ENCODE measurements at places on chromosomes 6 and 20.
A peak's percentile ranks its signal among the peaks of the same experiment; 100 is the strongest.

DNA sequence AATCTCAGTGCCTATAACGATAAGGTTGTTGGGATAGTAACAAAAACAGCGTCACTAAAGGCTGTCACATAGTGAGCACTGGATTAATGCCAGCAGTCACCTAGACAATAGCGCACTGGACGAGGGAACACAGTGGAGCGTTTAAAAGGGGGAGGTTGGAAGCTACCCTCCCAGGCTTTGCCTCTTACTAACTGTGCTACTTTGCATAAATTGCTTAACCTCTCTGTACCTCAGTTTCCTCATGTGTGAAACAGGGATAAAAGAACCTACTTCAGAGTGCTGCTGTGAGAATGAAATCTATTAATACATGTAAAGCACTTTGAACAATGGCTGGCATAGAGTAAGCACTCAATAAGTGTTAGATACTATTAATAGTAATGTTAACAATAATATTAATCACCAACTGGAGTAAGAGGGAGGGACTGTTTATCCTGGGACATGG lies 10.5 kb downstream of the BCL2L1 start:
- no peak for DNase-seq

DNA sequence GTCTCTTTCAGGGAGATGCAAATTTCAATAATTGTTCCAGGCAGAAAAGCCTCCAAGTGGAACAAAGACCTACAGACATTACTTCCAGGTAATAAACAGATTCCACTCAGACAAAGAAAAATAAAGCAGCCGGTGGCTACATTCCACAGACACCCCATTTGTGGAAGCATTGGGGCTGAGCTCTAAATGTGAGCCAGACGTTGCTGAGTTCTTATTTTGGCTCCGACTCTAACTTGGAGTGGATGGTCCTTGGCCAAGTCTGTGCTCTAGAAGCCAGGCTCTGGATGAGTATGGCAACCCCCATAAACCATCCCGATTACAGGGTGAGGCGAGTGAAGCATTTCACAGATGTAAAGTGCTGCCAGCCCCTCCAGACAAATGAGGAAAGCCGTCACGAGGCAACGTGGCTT lies 6.6 kb downstream of the TRAM2 start:
- no peak for DNase-seq

DNA sequence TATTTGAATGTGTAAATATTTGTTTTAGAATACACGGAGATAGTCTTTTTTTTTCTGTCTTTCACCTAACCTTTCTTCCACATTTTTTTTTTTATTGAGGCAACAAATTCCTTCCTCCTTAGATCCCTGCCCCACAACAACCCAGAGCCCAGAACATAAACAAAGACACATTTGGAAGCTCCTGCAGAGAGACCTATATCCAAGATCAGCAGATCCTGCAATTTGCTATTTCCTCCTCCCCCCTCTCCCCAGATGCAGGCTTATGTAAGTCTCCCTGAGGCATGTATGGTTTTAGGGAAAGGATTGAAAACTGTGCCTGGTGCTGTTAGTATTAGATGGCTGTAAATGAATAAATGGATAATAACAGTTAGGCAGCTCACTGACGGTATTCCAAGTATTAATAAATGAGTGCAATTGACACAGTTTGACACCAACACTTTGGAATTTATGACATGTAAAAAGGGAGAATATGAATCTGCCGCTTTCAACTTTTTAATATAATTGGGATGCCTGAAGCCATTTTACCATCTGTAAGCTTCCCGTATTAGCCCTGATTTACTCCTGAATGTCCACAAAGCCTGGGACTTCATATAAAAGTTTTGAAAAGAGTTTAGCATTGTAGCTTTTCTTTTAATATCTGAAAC lies 608.3 kb upstream of the CITED2 start:
- peak; percentile 76 for DNase-seq

DNA sequence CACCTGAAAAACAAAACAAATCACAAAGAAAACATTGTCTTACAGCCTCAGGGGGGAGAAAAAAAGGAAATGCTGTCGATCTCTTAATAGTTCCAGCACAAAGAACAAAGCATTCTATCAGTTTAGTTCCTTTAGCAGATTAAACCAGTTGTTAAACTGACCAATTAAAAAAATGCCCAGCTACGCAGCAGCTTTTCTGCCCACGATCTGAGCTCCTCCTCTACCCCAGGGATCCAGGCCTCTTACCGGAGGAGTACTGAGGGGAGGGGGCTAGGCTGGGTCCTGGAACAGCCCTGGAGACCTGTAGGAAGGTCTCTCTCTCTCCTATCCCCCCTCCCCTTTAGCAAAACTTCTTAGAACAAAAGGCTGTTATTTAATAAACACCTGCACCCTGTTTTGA lies 13.4 kb downstream of the PTK7 start:
- DNase-seq: no peak

DNA sequence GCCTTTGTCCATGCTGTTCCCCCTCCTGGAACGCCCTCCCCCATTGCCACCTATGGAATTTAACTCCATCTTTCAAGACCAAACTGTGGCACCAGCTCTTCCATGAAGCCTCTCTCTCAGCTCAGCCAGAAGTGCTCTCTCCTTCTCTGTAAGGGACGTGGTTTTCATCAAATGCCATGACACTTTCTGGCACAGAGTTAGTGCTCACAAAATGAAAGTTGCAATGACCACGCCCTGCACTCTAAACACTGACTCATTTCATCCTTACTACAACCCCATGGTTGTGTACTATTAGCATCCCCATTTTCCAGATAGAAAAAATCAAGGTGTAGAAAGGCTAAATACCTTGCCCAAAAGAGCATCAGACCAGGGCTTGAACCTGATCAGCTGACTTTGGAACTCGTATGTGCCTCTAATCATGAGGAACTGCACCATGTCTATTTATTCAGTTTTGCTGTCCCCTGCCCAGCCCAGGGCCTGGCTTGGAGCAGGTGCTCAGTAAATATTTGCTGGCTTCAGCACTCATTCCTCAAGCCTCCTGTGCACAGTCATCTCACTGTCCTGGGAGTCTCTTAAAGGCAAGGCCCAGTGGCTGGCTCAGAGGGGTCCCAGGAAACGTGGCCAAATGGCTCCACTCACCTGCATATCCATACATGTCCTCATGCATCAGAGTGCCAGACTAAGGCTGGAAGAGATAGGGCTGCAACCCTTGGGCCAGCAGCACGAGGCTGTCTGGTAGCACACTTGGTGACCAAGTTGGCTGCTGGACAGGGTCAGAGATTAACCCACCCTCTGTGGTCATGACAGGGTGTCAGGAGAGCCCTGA lies 77.9 kb downstream of the MRPL14 start:
- DNase-seq: no peak

DNA sequence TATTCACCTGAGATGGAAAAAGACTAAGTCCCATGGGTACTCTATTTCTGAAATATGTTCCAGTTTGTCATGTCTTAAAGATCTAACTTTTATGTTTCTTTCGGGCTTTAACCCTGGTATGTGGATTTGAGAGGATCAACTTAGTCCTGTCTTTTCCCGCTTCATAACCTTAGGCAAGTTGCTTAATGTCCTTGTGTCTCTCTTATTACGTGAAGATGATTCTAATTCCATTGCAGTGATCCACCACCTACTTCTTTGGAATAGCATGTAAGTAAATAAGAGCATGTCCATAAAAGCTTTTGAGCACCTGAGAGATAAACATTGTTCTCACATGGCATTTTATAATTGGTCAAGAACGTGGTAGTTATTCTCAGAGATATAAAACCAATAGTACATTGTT lies 23.0 kb downstream of the SPTLC3 start:
- DNase-seq: no peak

GRCh38 chr6:116329156-116329555 lies 41.6 kb upstream of the DSE start:
- DNase-seq: no peak

DNA sequence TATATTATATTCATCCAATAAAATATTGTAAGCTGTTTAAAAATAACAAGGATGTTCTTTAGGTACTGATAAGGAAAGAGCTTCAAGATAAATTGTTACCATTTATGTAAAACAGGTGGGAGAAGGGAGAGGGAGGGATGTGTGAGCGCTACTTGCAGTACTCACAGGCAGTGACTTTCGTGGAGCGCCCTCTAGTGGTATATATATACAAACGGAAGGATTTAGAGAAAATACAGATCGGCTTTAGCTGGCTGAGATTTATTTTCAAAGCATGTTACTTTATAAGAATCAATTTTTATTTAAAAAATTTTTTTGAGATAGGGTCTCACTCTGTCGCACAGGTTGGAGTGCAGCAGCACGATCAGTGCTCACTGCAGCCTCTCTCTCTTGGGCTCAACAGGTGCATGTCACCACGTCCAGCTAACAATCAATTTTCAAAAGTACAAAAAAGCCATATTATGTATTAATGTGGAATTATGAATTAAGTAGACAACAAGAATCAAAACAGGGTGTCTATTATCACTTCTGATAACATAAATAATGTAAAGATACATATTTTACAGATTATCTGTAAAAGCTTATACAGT lies 3.3 kb upstream of the MOG start:
- no peak for DNase-seq

DNA sequence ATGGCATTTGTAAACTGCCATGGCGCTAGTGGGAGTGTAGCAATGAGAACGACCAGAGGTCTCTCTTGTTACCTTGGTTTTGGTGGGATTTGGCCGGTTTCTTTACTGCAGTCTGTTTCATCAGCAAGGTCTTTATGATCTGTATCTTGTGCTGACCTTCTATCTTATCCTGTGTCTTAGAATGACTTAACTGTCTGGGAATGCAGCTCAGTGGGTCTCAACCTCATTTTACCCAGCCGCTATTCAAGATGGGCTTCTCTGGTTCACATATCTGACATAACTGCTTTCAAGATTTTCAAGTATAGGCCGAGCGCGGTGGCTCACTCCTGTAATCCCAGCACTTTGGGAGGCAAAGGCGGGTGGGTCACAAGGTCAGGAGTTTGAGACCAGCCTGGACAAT lies 1.9 kb upstream of the SFT2D1 start:
- no peak for DNase-seq

GRCh38 chr6:157631412-157631811 lies 191.6 kb upstream of the SNX9 start:
- no peak for DNase-seq

GRCh38 chr20:45051204-45052060 lies 49.5 kb downstream of the KCNS1 start:
- no peak for DNase-seq

DNA sequence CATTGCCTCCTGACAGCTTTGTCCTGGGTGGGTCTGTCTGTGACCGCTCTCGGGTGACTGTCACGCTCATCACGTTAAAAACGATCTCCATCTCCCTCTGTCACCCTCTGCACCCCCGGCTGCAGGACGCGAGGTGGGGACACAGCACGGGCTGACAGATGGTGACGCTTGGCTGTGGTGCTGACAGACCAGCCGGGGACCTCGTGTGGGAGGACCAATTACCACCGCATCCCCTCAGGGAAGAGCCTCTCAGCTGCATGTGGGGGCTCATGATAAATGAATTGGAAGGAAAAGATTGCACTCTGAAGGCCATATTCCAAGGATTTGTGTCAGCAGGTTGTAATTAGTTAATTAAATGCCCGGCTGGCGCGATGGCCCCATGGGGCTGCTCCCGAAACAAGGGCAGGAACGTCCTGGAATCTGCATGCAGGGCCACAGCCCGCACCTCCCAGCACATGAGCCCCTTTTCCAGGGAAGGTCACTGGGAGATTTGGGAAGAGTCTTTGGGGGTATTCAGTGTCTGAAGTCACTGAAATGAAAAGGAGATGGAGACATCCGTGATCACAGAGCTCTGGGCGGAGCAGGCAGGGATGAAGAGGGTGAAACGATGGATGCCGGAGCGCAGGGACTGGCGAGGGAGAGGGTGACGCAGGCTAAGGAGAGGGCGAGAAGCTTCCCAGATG lies 87.1 kb downstream of the ERMARD start:
- DNase-seq: no peak

DNA sequence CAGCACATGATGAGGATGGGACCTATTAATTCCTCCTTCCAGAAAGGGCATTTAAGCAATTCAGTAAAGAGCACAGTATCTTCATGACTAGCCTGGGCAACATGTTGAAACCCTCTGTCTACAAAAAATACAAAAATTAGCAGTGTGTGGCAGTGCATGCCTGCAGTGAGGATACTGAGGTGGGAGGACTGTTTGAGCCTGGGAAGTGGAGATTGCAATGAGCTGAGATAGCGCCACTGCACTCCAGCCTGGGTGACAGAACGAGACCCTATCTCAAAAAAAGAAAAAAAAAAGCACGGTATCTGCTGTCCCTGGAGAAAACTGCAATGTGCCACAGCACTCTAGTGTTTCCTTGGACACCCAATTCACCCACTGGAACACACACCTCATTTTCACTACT lies 18.4 kb downstream of the SAMD3 start:
- DNase-seq: no peak

DNA sequence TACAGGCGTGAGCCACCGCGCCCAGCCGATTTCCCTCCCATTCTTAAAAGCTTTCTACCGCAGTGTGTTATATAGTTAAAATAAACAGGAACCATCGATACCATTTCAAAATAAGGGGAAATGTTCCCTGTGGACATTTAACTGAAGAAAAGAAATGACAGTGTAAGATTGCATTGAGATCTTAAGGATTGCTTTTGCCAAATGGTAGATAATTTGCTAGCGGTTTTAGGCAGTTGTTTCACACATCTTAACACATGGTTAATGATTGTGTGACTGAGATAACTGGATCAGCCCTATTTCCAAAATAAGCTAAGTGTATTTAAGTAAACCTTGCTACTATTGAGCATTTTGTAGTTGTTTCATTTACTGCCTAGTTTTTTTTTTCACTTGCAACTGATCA lies 15.6 kb downstream of the STX16 start:
- DNase-seq: no peak

DNA sequence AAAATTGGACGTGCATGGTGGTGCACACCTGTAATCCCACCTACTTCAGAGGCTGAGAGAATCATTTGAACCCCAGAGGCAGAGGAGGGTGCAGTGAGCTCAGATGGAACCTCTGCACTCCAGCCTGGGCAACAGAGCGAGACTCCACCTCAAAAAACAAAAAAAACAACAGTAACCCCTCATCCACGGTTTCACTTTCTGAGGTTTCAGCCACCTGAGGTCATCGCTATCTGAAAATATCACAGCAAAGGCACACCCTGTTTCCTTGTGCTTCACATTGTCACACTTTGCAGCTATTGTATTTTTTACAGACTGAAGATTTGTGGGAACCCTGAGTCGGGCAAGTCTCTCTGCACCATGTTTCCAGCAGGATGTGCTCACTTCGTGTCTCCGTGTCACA lies 54.1 kb upstream of the FOXQ1 start:
- no peak for DNase-seq

All from GM04503 (cell line).